ENCODE measurements at places on chromosomes 5 and 9. TPM values are rescaled to one million over a fixed set of nuclear protein-coding genes. Genes with fewer than 3 reads are reported as not detected.
A peak's percentile ranks its signal among the peaks of the same experiment; 100 is the strongest.

STKLD1 gene
- 0.94 TPM for total RNA-seq

FAM221B gene
- total RNA-seq = not detected

GRCh38 chr9:106560540-106560939, 302.4 kb upstream of the ZNF462 start:
- H3K4me3 ChIP-seq = no peak overlapping the region
- H3K4me1 ChIP-seq = no peaks in the 10 kb centered on the region
- no peak overlapping the region for H3K27ac ChIP-seq
- H3K27me3 ChIP-seq = no peaks in the 10 kb centered on the region
- no peak for DNase-seq
- no peaks in the 10 kb centered on the region for H3K36me3 ChIP-seq

DNA sequence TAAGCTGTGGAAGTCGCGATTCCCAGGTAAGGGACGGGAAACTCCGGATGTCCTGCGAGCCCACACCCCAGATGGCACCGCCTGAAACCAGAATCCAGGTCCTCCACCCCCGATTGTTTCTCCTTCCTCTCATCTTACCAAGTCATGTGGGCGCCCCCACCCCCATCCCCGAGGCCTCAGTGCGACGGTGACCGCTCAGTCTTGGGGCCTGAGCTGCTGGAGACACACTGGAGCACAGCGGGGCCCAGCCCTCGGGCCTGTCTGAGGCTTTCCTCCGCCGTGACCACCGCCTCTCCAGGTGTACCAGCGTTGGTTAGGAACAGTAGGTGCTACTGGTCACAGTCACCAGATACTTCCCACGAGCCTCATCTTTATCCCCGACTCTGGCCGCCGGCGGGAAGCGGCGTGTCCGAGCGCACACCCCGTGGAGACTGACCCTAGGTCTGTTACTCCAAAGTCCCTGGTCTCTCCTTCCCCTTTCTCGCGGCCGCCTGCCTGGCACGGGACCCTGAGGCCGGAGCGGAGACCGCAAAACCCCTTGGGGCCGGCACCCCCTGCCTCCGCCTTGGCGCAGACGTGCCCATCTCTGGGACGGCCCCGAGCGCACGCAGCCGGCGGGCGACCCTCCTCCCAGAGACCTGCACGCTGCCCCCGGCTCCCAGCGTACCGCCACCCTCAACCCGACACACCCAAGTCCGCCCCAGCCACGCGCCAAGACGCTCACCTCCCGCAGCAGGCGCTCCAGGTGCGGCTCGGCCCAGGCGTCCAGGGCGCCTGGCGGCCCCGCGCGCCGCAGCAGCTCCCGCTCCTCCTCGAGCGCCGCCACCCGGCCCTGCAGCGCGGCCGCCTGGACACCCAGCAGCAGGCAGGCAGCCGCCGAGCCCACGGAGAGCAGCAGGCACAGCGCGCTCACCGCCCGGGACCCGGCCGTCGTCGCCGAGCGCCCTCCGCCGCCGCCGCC, 733 bp downstream of the COL23A1 start:
- DNase-seq = no peak
- H3K27me3 ChIP-seq = peaks cover 8% of the 10 kb centered on the region

GRCh38 chr5:137997726-137998213, 35.1 kb downstream of the FAM13B start:
- H3K4me1 ChIP-seq = peaks cover 66% of the 10 kb centered on the region
- H3K27me3 ChIP-seq = no peaks in the 10 kb centered on the region
- no peak for DNase-seq
- peak overlapping the region; percentile 69 for H3K27ac ChIP-seq

DNA sequence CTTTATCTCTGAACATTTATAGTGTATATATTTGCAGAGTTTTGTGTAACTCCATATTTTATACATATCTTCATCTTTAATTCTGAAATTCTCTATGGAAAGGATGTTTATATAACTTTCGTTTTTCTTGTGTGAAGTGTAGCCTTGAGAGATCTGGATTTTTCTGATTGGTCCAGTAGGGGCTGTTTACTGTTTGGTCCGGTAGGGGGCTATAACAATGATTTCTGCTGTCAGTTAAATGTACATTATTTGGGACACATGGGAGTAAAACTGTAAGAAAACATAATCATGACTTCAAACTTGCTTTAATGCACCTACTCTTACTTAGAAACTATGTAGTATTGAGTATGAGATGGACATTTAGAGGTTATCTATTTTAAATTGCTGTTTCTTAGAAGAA, 527.1 kb upstream of the ARRDC3 start:
- DNase-seq = no peak
- no peak overlapping the region for H3K4me3 ChIP-seq
- H3K36me3 ChIP-seq = no peaks in the 10 kb centered on the region
- H3K4me1 ChIP-seq = peaks cover 14% of the 10 kb centered on the region
- no peak overlapping the region for H3K27ac ChIP-seq

DNA sequence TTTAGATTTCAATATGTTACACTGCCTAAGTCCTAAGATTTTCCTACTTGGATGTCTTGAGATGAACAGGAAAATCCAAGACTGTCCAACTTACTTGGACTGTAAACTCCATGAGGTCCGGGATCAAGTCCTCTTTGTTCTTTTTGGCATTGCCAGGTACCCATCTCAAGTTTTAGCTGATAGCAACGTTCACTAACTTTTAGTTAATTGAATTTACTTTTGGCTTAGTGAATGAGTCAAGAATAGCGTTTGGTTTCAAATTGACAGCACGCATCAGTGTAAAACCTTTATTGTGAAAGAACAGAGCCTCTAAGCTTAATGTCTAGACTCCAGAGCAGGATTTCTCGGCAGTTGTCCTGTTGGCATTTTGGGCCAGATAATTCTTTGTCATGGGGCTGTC, 37.2 kb downstream of the ALDH1A1 start:
- DNase-seq = no peak
- no peaks in the 10 kb centered on the region for H3K4me1 ChIP-seq
- no peak overlapping the region for H3K27ac ChIP-seq
- H3K27me3 ChIP-seq = no peaks in the 10 kb centered on the region
- H3K36me3 ChIP-seq = no peaks in the 10 kb centered on the region

GRCh38 chr5:144089401-144090021, 80.9 kb downstream of the YIPF5 start:
- H3K27ac ChIP-seq = no peak overlapping the region
- no peaks in the 10 kb centered on the region for H3K36me3 ChIP-seq
- H3K4me1 ChIP-seq = no peaks in the 10 kb centered on the region
- H3K27me3 ChIP-seq = peaks cover 18% of the 10 kb centered on the region
- H3K4me3 ChIP-seq = no peak overlapping the region

DNA sequence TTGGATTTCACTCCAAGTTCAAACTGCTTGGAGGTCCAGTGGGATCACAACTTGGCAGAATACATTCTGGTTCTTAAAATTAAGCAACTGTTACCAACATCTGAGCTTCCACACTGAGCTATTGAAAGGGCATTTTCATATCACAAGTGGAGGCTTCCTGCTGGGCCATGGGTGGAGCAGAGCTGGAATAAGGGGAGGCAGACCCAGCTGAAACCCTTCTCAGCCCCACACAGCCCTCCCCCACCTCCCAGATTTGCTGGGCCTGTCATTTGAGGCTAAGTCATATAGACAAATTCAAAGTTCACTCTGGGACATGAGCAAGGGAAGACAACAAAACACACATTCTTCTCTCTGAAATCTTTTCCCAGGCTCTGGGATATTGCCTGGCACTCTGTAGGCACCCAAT, 79.9 kb downstream of the ACTL7B start:
- H3K36me3 ChIP-seq = peaks cover 8% of the 10 kb centered on the region
- no peak overlapping the region for H3K4me3 ChIP-seq
- DNase-seq = no peak
- no peak overlapping the region for H3K27ac ChIP-seq
- H3K27me3 ChIP-seq = peaks cover 24% of the 10 kb centered on the region
